Activated CD8-positive, alpha-beta T cell treated with anti-CD3 and anti-CD28 coated beads for 36 hours (primary cell): ENCODE measurements at places on chromosomes 13 and 19. TPM values are rescaled to one million over a fixed set of nuclear protein-coding genes. Genes with fewer than 3 reads are reported as not detected.

DNA sequence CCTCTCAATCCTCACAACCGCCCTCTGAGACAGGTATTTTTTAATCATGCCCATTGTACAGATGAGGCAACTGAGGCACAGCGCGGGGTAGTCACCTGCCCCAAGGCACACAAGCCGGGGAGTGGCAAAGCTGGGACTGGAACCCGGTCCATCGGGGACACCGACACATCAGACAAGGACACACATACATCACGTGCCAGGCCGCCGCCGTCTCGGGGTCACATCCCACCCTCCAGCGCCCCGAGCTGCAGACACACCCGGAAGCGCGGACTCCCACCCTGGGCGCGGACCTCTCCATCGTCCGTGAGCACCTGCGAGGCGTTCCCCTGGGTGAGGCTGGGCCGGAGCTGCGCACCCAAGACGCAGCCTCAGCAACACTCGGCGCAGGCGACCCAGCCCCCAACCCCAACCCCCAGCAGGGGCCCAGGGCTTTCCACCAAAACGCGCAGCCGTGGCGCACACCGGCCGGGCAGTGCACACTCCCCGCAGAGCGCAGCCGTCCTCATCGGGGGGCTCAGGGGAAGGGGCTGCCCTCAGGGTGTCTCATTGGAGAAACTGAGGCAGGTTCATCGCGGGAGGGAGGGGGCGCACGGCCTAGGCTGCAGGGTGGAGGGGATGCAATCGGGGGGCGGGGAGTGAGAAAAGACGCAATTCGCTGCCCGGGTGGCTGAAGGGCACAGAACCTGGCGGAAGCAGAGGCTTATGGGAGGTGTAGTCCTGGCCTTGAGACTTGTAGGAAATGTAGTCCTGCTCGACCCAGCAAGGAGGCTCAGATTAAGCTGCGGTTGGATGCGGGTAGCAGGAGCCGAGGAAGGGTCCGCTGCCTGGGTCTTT lies 1.9 kb upstream of the LMTK3 start:
- H3K27ac ChIP-seq = peak overlapping the region; percentile 82
- no peak overlapping the region for H3K4me3 ChIP-seq
- H3K4me1 ChIP-seq = peaks cover 19% of the 10 kb centered on the region
- H3K27me3 ChIP-seq = no peaks in the 10 kb centered on the region

GRCh38 chr19:35512831-35513627 lies 420 bp downstream of the DMKN start:
- DNase-seq = no peak
- H3K36me3 ChIP-seq = no peaks in the 10 kb centered on the region
- no peak overlapping the region for H3K27ac ChIP-seq
- H3K4me1 ChIP-seq = peaks cover 14% of the 10 kb centered on the region

- no peak overlapping the region for H3K4me3 ChIP-seq
- H3K27ac ChIP-seq = no peak overlapping the region
- DNase-seq = no peak
- no peaks in the 10 kb centered on the region for H3K4me1 ChIP-seq
- H3K36me3 ChIP-seq = no peaks in the 10 kb centered on the region
These were observed 138.1 kb downstream of the KDM4B start for GRCh38 chr19:5106971-5107370.

DNA sequence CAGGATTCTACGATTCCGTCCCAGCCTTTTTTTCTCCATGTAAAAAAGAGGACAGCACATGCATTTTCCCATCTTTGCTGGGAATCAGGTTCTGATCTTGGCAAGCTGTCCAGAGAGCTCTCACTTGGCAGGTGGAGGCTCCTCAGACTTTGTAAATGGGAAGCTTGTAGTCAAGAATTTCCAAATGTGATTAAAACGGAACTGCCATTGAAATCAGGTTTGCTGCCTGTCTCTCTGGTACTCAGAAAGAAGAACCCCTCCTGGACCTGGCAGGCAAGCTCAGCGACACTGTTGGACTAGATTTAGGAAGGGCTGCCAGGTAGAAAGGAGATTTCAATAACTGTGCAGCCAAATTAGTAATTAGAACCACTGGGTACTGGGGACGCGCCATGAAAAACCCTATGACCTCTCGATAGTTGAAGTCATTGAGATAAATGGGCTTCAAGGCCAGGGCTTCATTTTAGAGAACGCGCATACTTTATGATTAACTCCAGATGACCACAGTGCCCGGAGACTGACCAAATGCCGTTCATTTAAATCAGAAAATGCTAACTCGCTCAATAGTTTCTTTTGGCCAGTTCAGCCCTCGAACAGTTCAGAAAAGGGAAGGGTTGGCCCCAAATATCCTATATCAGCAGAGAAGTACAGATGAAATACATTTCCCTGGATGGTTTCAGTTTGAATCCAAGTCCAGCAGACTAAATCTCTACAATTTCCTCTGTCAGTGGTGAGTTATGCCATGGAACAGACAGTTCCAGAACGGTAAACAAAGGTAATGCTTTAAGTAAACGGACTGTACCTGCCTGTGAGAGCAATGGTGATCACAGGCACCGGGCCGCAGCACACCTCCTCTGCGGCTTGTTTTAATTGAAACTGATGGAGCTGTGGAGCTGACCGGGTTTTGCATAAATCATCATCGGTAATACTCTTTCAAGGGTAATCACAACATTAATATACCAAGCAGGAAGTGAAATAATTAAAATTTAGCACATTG lies 517.4 kb downstream of the RFC3 start:
- no peak for DNase-seq
- no peak overlapping the region for H3K4me3 ChIP-seq
- no peaks in the 10 kb centered on the region for H3K4me1 ChIP-seq
- H3K36me3 ChIP-seq = no peaks in the 10 kb centered on the region
- no peak overlapping the region for H3K27ac ChIP-seq

- H3K4me1 ChIP-seq = peaks cover 27% of the 10 kb centered on the region
- H3K4me3 ChIP-seq = no peak overlapping the region
- no peak overlapping the region for H3K27ac ChIP-seq
These were observed 20.6 kb downstream of the TUBGCP3 start for GRCh38 chr13:112567161-112567862.

DNA sequence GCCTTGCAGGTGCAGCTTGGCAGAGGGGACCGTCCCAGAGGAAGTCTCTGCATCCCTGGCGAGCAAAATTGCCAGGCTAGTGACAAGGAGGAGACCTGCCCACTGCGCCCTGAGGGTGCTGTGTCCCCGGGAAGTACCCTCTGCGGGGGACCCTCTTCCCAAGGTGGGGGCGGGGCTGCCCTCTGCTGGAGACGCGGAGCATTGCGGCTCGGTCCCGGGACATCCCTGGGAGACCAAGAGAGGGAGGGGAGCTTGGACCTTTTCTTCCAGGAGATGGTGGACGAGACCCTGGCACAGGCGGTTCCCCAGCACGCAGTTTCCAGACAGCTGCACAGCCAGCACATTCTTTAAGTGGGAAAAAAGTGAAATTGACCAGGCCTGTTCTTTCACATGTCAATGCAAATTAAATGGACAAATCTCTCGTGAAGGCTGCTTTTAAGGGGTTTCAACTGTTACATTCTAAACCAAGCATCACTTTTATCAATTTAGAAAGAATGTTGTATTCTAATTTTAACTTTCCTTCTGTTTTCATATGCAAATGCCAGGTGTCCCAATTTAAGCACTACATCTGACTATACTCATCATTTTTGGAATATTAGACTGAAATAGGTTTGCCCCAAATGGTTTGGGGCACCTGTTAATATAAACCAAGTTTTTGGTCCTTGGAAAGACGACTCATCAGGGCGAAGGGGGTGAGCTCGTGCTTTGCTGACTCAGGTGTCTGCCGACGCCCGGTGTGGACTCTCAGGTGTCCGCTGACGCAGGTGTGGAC lies 60.7 kb downstream of the MCF2L start:
- no peak overlapping the region for H3K27ac ChIP-seq
- H3K27me3 ChIP-seq = no peaks in the 10 kb centered on the region
- peak; percentile 73 for DNase-seq

GRCh38 chr13:46075811-46076210 lies 23.3 kb upstream of the ZC3H13 start:
- H3K27me3 ChIP-seq = no peaks in the 10 kb centered on the region
- no peaks in the 10 kb centered on the region for H3K36me3 ChIP-seq
- H3K4me3 ChIP-seq = no peak overlapping the region

GRCh38 chr19:7833225-7834099 lies 3.4 kb downstream of the EVI5L start:
- no peak for DNase-seq
- H3K27me3 ChIP-seq = no peaks in the 10 kb centered on the region
- H3K4me1 ChIP-seq = peaks cover 14% of the 10 kb centered on the region

- H3K27me3 ChIP-seq = no peaks in the 10 kb centered on the region
- peaks cover 36% of the 10 kb centered on the region for H3K36me3 ChIP-seq
- H3K27ac ChIP-seq = peak overlapping the region; percentile 15
- peaks cover 15% of the 10 kb centered on the region for H3K4me1 ChIP-seq
- DNase-seq = no peak
These were observed 18.5 kb downstream of the TMED1 start for GRCh38 chr19:10817291-10818038.

- peaks cover 52% of the 10 kb centered on the region for H3K27me3 ChIP-seq
- peaks cover 19% of the 10 kb centered on the region for H3K4me1 ChIP-seq
- peaks cover 18% of the 10 kb centered on the region for H3K36me3 ChIP-seq
- peak; percentile 75 for DNase-seq
These were observed 11.3 kb downstream of the EPS8L1 start for GRCh38 chr19:55086730-55087541.

DNA sequence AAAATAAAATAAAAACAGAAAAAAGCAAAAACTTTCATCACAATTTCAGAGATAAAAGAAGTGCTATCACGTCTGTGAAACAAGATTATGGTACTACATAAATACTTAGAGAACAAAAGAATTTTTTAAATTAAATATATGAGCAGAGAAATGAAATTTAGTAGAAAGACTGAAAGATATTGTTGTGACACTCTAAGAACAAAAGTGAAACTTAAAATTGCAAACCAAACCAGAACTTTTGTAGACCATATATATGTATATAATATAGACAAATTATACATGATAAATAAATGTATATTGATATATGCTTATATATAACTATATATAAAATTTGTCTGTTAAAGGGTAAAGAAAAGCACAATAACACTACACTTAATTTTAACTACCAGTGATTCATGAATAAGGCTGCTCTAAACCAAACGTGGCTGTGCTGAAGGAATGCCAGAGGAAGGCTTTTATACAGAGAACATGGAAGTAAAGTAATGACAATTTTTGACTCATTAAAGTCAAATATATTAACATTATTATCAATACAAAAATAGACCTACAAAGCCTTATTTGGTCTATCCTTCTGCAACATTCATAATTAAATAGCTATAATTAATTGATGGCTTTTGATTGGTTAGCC lies 1516.7 kb upstream of the PCDH20 start:
- no peak overlapping the region for H3K4me3 ChIP-seq
- DNase-seq = no peak
- no peaks in the 10 kb centered on the region for H3K36me3 ChIP-seq

- no peaks in the 10 kb centered on the region for H3K27me3 ChIP-seq
- peaks cover 24% of the 10 kb centered on the region for H3K4me1 ChIP-seq
- peak; percentile 63 for DNase-seq
- peak within 1 kb of the TSS; percentile 12 for H3K4me3 ChIP-seq
These were observed at the start of gene ZNF587B for GRCh38 chr19:57830071-57830602. Gene ZNF587B (plus strand): TSS chr19:57830299. CDS start chr19:57830529, 230 bp downstream.

- H3K36me3 ChIP-seq = peaks cover 5% of the 10 kb centered on the region
- no peaks in the 10 kb centered on the region for H3K27me3 ChIP-seq
- no peak overlapping the region for H3K27ac ChIP-seq
- no peak for DNase-seq
- peaks cover 16% of the 10 kb centered on the region for H3K4me1 ChIP-seq
These were observed 20.0 kb downstream of the DOCK9 start for GRCh38 chr13:98957731-98958442.

- peak overlapping the region; percentile 98 for H3K27ac ChIP-seq
- peaks cover 22% of the 10 kb centered on the region for H3K4me1 ChIP-seq
These were observed 135.2 kb downstream of the TSHZ3 start for GRCh38 chr19:31214086-31214485.

- peaks cover 26% of the 10 kb centered on the region for H3K36me3 ChIP-seq
- no peaks in the 10 kb centered on the region for H3K27me3 ChIP-seq
- H3K4me1 ChIP-seq = peaks cover 9% of the 10 kb centered on the region
- peak overlapping the region; percentile 75 for H3K27ac ChIP-seq
- DNase-seq = peak; percentile 2
These were observed 626 bp downstream of the ZNF233 start for GRCh38 chr19:44260343-44260681.

Gene GATAD2A
- 132 TPM for total RNA-seq

Gene LIN7B
- total RNA-seq = 2.1 TPM

Gene GRIN2D
- 0.18 TPM for total RNA-seq

Gene FLT1
- 8.2 TPM for total RNA-seq

Gene ARL11
- 0.29 TPM for total RNA-seq

Gene RNF113B
- not detected for total RNA-seq
